ENCODE measurements at places on chromosomes 4 and X.

DNA sequence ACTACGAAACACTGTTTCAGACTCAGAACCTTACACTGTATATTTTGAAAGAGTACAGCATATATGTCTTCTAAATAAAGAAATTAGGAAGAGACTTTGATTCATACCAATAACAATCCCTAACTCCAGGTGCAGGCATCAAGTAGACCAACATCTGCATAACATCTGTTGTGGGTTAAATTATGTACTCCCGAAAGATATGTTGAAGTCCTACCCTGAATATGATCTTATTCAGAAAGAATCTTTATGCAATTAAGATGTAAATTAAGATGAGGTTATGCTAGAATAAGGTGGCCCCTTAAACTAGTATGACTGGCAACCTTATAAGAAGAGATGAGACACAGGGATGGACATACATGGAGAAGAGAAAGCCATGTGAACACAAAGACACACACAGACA lies 117.9 kb downstream of the INPP4B start:
- DNase-seq, result no peak

- DNase-seq, result no peak
Observed at GRCh38 chr4:140121646-140122045, 32.3 kb downstream of the MAML3 start.

GRCh38 chr4:27974339-27974738 lies 1113.7 kb downstream of the STIM2 start:
- DNase-seq, result no peak

DNA sequence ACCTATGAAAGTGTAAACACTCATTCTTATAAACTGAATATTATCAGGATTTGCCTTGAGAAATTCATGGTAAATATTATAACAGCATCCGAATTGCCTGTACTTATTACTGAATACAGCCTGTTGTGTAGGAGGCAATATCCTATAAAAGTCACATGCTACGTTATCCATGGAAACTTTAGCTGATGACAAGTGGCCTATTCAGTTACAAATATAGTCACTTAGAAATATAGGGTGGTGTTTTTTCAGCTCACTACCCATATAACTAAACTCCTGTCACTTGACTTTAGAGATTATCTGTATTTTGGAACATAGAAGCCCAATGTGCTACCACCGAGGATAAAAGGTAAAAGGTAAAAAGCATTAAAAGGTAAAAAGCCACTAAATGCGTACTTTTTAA lies 493.4 kb downstream of the INPP4B start:
- no peak for DNase-seq

- no peak for DNase-seq
Observed at GRCh38 chr4:128357286-128357685, 69.7 kb upstream of the PGRMC2 start.

- DNase-seq, result no peak
Observed at GRCh38 chr4:38663090-38663800, 754 bp upstream of the KLF3 start.

- DNase-seq, result no peak
Observed at GRCh38 chr4:71123951-71124350, 130.5 kb downstream of the DCK start.

DNA sequence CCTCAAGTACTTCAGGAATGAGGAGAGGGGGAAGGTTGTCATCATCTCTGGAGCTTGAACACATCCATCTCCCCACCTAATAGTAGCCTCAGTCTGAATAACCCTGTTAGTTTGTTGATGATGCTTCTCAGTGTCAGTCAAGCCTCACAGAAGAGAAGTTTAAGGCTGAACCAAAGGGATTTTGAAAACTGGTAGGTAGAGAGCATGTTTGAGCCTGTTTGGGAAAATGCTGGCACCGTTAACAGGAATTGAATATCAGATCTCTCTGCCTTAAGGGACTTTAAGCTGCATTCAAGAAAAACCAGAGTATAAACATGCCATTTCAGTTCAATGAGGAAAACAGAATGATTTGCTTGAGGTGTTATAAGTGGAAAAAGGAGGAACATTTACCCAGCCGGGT lies 73.1 kb downstream of the MAPK10 start:
- DNase-seq, result no peak

DNA sequence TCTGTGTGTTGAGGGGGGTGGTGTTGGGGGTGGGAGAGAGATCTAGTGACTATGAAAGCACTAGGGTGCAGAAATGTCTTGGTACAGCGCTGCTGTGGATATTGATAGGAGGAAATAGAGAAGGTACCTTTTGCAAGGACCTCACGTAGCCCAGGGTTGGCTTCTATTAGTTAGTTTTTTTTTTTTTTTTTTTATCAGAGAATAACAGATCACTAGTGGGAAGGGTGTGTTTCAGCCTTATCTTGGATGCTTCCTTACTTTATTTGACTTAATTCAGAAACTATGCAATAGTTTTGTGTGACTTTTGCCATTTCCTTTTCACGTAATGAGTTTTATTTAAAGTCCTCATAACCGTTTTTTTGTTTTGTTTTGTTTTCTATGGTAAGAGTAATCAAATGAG lies 16.4 kb upstream of the PGRMC2 start:
- no peak for DNase-seq

- no peak for DNase-seq
Observed at GRCh38 chrX:55033429-55033828, 2.7 kb upstream of the ALAS2 start.

- DNase-seq, result no peak
Observed at GRCh38 chrX:3963980-3964379, 250.5 kb upstream of the PRKX start.

DNA sequence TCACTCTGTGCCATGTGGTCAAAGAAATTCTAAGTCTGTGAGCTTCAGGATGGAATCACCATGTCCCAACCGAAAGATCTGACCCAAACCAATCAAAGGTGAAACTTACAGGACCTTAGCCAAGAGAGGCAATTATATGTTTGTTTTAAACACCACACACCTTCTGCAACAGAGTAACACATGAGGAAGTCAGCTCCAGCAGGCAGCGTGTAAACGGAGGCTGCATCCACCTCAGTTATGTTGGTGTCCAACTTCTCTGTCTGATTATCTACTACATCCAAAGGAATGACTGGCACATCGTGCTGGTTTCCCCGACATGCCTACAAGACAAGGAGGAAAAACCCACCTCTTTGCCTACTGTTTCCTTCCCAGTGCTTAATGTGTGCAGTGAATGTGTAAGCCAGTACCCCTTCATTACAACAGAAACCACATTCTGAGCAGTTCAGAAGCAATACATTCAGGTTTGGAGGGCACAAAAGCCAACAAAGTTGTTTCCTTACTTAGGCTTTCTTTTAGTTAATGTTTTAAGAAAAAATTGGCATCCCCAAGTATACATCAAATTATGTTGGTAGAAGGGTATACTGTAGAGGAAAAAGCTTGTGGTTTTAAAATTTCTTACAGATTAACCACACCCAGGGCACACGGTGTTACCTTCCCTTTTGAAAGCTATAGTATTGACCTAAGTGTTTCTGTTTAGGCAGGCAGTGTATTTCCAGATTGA lies 12.4 kb downstream of the CASP6 start:
- no peak for DNase-seq
